T-helper 17 cell (primary cell): ENCODE measurements at places on chromosomes 3 and 15.
A peak's percentile ranks its signal among the peaks of the same experiment; 100 is the strongest.

DNA sequence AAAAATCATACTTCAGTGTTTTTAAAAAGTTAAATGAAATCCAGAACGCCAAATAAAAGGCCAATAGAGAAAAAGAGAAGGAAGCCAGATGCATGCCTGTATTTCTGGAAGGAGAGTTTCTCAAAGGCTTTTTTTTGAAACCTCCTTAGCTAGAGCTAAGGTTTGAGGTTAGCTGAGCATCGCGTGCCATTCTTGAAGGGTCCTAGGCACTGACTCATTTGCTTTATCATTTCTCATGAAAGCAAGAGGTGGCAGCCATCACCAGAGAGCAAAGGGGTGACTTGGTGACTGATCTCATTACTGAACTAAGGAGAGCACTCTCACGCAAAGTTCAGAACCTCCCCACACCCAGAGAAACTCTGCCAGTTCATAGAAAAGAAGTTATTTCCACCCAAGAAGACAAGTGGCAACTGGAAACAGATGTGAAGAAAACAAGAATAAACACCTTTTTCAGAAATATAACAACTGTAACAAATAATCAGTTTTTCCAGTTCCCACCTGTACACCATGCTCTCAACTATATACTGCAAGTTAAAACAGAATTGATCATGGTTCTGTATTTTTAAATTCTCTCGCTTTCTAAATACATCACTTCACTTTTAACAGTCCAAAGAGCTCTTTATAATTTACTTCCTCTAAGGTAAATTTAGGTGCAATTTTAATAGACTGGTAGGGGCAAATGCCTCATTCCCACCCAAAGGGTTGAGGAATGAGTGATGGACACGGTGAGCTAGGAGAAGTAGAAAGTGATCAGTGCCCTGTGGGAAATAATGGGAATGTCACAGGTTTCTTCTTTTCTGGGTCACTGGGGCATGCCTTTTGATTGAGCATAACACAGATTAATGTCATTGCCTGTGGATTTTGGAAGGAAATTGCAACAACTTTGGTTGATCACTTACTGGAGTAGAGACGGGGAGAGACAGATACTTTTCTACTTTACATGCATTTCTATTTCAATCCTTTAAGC lies 24.7 kb downstream of the GPR15 start:
- peak; percentile 32 for DNase-seq

GRCh38 chr15:63052961-63053698 lies 10.6 kb downstream of the TPM1 start:
- no peak for DNase-seq

DNA sequence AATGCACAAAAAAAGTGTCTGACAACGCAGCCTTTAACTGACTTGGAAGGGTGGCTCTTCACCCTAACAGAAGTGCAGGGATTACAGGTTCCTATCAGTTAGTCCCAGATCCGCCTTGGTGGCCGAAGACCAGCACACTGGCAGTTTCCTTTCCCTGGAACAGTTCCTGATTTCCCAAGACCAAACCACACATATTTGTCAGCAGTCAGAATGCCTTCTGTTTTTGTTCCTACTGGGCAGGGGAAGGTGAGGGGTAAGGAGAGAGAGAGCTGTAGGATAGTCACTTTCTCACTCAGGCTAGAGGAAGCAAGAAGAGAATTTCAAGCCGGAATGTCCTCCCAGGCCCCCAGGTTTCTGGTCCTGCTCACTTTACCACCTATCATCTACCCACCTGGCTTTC lies 9.2 kb downstream of the CXCR6 start:
- DNase-seq: no peak

GRCh38 chr3:16329036-16329825 lies 64.2 kb downstream of the OXNAD1 start:
- no peak for DNase-seq

GRCh38 chr15:42939841-42940240 lies 19.3 kb upstream of the TTBK2 start:
- DNase-seq: no peak

GRCh38 chr15:85313339-85313738 lies 67.1 kb upstream of the AKAP13 start:
- no peak for DNase-seq

DNA sequence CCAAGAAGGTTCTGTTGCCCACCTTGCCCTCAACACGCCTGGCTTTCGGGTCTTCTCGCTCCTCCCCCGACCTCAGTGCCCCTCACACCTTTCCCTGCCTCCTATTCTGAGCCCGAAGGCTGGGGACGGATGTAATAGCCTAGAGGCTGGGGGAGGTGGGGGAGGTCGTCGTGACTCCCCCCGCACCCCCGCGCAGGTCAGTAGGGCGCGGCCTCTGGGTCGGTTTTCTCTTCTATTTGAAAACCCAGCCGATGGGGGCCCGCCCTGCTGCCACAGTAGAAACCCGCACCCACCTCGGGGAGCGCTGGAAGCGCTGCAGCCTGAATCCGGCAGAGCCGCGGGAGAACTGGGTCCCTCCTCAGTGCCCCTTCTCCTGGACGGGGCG lies 1.0 kb upstream of the RBPMS2 start:
- DNase-seq: no peak

- no peak for DNase-seq
Observed at GRCh38 chr15:50262533-50262932, 3.0 kb downstream of the HDC start.

DNA sequence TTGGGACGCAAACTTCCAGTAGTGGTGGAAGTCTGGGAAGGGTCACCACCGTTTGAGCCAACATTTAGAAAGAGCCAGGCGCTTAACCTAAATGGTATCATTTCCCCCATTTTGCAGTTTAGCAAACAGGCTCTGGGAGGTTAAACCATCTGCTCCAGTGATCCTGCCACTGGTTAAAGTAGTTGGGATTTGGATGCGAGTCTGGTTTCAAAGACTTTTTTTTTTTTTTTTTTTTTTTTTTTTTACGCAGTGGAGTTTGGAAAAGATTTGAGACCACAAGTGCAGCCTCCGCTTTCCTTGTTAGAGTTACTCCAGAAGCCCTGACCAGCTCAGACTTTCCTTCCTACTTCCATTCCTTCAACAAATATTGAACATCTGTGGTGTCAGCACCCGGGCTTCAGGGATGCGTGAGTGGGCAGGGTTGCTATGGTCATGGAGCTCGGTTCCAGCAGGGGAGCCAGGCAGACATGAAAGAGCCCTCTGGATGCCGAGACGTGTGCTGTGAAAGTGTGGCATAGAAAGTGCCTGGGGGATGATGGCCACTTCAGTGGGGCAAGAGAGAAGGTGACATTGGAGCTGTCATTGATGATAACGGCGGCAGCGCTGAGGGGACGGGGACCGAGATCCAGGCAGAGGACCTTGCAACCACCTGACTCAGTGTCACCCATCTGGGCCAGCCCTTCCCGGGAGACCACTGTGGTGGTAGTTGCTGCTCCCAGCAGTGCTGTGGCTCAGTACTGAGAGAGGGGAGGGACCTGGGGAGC lies 1.1 kb upstream of the RNU6-1 start:
- DNase-seq: no peak

DNA sequence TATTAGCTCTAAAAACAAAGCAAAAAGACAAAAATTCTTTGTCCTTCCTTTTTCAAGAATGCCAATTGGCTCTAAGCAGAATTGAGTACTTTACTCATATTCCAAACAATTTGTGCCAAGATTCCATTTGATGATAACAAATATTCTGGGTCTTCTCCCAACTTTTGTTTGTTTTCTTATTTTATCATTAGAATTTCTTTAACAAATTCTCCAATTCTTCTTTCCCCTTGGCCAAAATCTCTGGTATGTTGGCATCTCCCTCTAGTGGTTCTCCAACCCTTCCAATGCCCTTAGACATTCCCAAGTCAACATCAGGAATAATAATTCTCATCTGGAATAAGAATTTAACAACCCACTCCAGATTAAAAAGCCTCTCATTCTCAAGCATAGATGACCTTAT lies 5.3 kb downstream of the CPOX start:
- DNase-seq: no peak

DNA sequence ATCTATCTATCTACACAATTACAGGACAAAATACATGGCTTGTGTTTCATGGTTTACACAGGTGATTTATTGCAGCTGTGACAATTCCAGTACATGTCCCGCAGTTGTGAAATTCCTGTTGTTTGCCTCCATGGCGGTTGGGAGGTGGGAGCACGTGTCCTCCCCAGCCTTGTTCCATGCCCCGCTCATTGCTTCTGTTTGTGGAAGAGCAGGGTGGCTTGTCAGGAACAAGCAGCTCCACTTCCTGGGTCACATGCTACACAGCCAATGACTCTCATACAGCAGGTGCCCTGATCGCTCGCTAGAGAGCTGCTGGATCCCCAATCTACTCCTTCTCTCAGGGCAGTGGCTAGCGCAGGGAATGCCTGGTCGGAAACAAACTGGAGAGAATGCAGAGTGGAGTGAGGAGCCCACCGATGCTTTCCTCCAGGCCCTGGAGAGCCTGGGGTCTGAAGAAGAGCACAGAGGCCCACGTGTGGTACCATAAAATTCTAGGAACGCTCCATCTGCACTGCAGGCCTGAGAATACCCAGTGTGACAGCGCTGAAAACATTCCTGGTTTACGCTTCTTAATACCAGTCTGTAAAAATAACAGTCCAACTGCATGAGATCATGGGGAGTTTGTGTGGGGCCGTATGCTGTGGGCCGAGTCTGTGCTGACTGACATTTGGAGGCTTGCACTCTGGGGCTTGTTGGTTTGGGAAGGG lies 270.6 kb upstream of the RGMA start:
- DNase-seq: no peak

DNA sequence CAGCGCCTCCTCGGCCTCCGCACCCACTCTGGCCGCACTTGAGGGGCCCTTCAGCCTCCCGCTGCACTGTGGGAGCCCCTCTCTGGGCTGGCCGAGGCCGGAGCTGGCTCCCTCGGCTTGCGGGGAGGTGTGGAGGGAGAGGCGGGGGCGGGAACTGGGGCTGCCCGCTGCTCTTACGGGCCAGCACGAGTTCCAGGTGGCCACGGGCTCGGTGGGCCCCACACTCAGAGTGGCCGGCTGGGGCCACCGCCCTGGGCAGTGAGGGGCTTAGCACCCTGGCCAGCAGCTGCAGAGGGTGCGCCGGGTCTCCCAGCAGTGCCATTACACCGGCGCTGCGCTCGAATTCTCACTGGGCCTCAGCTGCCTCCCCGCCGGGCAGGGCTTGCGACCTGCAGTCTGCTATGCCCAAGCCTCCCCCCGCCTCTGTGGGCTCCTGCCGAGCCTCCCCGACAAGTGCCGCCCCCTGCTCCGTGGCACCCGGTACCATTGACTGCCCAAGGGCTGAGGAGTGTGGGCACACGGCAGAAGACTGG lies 167.1 kb upstream of the PLSCR5 start:
- no peak for DNase-seq
